ENCODE measurements at places on chromosomes 3 and 15. TPM values are rescaled to one million over a fixed set of nuclear protein-coding genes. Genes with fewer than 3 reads are reported as not detected.

The ADIPOQ gene
- not detected for total RNA-seq

DNA sequence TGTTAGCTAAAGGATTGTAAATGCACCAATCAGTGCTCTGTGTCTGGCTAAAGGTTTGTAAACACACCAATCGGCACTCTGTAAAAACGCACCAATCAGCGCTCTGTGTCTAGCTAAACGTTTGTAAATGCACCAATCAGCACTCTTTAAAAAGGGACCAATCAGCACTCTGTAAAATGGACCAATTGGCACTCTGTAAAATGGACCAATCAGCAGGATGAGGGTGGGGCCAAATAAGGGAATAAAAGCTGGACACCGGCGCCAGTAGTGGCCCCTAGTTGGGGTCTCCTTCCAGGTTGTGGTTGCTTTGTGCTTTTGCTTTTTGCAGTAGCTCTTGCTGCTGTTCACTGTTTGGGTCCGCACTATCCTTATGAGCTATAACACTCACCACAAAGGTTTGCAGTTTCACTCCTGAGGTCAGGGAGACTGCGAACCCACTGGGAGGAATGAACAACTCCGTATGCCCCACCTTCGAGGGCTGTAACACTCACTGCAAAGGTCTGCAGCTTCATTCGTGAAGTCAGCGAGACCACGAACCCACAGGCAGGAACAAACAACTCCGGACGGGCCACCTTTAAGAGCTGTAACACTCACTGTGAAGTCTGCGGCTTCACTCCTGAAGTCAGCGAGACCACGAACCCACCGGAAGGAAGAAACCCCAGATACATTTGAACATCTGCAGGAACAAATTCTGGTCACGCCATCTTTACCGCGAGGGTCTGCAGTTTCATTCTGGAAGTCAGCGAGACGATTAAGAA, 1.1 kb upstream of the SUCLG2 start:
- DNase-seq, result no peak

- no peak for DNase-seq
Measured at GRCh38 chr3:55619046-55619808, 132.1 kb upstream of the WNT5A start.

DNA sequence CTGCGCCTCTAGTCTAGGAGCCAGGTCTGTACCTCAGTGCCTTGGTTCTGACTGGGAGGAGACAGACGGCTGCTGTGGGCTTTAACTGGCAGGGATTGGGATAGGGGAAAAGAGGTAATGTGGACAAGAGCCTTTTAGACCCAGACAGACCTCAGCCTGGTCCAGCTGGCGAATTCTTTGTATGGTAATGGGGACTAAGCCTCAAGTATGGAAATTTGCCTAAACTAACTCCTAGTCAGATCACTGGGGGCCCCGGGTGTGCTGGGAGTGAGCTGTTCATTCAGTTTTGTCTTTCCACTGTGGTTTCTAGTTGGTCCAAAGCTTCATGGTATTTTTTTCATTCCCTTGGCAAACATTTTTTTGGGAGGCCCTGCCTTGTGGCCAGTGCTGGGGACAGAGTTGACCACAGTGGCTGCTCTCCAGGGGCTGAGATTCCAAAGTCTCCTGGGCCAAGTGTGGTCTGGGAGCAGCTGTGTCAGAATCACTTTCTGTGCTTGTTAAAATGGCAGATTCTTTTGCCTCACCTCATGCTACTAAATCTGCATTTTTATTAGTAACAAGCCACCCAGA, 261.4 kb upstream of the C2CD4B start:
- peak; percentile 77 for DNase-seq

- no peak for DNase-seq
Measured at GRCh38 chr15:53962646-53963561, 15.3 kb upstream of the UNC13C start.

- DNase-seq, result no peak
Measured at GRCh38 chr3:14915636-14916222, 31.7 kb upstream of the NR2C2 start.

- DNase-seq, result peak; percentile 37
Measured at GRCh38 chr15:73601451-73602445, 31.4 kb downstream of the NPTN start.

- no peak for DNase-seq
Measured at GRCh38 chr3:129971351-129972052, 3.0 kb upstream of the TRH start.

DNA sequence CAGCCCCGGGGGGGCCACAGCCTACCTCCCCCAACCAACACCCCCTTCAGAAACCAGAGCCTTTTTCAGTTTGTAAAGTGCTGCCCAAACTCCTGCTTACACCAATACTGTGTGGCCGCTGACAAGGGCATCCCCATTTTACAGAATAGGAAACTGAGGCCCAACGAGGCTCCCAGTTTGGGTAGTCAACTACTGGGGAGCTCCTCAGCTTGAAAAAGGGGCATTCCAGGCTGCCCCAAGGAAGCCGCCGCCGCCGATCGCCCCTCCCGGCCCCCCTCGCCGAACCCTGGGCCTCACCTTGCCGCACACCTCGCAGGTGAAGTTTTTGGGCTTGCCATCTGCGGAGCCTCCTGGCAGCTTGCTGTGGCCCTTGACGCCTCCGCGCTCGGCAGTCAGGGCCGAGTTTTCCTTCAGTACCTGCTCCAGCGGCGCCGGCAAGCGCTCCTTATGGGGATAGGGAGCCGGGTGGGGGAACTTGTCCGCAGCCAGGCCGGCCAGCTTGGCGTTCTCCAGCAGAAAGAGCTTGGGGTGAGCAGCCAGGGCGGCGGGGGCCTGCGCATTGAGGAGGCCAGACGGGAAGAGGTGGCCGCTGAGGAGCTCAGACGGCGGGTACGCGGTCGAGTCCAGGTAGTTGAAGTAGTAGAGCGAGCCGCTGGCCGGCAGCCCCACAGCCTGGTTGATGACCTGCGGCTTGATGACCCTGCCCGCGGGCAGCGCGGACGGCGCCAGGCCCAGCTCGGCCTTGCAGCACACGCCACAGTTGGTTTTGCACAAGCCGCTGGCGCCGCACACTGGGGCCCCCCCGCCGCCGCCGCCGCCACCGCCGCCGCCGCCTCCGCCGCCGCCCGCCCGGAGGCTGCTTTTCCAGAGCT, 1.4 kb downstream of the FEZF2 start:
- peak; percentile 2 for DNase-seq

- peak; percentile 48 for DNase-seq
Measured at GRCh38 chr15:92883163-92883875, 16.8 kb upstream of the CHD2 start.

Data from M059J (cell line).